ENCODE measurements at places on chromosomes 16 and 17.
A peak's percentile ranks its signal among the peaks of the same experiment; 100 is the strongest.

- no peak for DNase-seq
Observed at GRCh38 chr17:75725504-75725903, 4.2 kb downstream of the ITGB4 start.

DNA sequence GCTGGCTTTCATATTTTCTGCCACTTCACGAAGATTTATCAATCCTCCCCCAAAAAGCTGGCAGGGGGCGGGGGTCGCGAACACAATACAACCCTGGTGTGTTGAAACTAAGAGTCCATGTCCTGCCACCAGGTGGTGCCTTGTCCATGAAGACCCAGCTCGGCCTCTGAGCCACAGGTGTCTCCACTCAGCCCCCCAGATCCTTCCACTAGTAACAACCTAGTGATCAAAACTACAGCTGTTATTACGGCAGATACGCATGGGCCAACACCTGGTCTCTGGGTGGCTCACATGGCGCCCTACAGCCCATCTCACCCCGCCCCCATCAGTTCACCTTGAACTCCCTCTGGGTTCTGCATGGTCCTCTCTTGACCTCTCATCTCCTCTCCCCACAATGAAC, 27.7 kb downstream of the USP7 start:
- no peak for DNase-seq

- DNase-seq = no peak
Observed at GRCh38 chr17:48095611-48096010, 5.7 kb downstream of the CBX1 start.

- peak; percentile 28 for DNase-seq
Observed at GRCh38 chr16:11972128-11972527, 4.4 kb upstream of the SNX29 start.

- no peak for DNase-seq
Observed at GRCh38 chr17:75776386-75777295, 8.0 kb upstream of the UNK start.

DNA sequence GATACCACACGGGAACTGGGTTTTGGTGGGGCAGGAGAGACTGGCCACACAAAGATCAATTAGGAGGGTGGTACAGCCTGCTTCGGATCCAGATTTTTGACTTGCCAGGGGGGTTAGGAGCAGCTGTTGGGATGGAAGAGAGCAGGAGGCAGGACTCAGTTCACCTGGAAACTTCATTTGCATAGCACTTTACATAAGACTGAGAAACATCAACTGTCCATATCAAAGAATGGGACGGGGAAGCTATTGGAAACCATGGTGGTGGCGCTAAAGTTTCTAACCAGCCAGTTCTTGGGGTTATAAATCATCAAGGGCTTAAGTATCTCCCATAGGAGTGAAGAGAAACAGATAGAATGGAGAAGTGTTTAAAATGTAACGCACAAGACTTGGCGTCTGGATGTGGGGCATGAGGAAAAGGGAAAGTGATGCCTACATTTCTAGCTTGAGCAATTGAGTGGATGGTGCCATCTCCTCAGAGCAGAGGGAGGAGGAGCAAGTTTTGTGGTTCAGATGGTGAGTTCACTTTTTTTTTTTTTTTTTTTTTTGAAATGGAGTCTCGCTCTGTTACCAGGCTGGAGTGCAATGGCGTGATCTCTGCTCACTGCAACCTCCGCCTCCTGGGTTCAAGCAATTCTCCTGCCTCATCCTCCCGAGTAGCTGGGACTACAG, 6.4 kb upstream of the SRCAP start:
- DNase-seq = no peak

- DNase-seq = no peak
Observed at GRCh38 chr16:11698271-11698689, 30.0 kb downstream of the SNN start.
